ENCODE measurements at places on chromosomes 3 and 15.

- no peak for DNase-seq
Measured at GRCh38 chr3:15324379-15324808, 8.0 kb downstream of the SH3BP5 start.

GRCh38 chr15:78628227-78628626 is 7.4 kb upstream of the CHRNA3 start:
- DNase-seq: no peak

DNA sequence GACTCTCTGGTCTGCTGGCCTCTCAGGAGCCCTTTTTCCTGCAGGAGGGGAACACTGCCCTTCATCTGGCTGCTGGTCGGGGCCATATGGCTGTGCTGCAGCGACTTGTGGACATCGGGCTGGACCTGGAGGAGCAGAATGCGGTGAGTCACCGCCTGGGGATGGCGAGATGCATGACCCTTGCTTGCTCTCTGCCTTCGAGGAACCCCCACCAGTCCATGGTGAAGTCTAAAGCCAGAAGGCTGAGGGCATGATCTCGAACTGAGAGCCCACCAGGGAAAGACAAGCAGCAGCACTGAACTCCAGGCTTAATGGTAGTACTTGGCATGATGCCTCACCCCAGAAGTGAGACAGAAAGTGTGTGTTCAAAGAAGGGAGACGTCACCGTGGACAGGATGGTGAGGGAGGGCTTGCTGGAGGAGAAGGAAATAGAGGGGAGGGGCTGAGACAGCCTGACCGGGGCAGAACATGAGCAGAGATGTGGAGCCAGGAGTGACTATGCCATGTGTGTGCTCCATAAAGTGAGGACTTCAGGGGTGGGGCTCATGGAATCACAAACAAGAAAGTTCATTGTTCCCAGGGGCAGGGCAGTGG is 19.2 kb downstream of the ANKDD1A start:
- DNase-seq: no peak

DNA sequence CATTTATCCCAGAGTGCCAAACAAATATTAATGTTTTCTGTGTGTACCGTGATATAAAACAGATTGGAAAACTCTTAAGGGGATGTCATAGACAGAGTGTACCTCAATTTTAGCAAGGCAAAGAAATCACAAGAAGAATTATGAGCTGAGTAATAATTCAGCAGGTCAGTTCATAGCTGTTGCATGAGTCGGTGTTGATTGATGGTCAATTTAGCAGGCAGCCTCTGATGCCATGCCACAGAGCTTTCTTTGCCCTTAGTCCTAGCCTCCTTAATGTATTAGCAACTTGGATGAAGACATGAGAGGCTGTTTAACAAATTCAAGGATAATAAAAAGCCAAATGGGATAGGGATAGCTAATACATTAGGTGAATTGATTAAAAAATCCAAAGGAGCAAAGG is 6.8 kb downstream of the SLC35A5 start:
- DNase-seq: no peak

DNA sequence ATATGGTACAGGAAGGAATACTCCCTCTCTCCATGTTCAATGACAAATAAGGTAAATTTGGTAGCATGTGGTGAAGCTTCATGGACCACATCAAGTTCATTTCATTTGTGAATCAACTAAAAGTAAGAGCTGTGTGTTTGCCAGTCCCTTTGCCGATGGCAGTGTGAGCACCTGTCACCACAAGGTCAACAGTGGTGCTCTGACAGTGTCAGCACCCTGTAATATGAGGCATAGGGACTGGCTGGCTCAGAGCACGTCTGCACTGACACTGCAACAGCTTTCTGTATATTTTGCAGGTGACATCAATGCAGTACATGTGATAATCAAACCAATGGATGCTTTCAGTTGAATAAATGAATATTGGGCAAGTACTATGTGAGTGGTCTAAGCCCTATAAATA is 852.4 kb downstream of the TUSC7 start:
- no peak for DNase-seq

DNA sequence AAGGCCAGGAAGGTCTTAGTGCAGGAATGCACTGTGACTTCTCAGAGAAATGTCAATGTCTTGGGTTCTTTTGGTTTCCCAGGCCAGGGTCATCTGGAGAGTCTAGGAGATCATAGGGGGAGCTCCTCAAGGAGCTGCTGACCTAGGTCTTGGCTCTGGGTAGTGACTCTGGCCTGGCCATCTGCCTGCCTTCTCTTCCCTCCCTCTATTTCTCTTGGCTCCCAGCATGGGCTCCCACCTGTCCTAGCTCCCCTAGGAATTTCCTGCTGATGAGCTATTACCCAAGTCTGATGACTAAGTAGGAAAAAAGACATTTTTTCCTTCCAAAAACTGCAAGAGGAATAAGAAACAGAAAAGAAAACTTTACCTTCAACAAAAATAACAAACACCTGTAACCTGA is 57.4 kb downstream of the BSN start:
- DNase-seq: no peak

DNA sequence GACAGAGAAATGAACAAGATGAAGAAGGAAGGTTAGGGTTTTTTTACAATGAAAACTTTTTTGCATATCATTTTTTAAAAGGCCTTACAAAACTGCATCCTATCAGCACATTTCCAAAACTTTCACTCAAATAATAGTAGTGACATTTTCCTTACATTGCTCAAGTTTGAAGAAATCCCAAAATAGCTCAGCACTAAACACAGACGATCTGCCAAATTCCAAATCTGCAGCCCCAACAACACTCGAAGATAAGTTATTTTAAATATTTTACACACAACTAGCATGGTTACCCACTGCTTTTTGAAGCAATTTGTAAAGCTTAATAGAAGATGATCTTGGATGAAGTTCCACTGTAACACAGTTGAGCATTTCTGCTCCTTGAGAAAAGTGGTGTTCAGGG is 535.6 kb upstream of the ALCAM start:
- no peak for DNase-seq

DNA sequence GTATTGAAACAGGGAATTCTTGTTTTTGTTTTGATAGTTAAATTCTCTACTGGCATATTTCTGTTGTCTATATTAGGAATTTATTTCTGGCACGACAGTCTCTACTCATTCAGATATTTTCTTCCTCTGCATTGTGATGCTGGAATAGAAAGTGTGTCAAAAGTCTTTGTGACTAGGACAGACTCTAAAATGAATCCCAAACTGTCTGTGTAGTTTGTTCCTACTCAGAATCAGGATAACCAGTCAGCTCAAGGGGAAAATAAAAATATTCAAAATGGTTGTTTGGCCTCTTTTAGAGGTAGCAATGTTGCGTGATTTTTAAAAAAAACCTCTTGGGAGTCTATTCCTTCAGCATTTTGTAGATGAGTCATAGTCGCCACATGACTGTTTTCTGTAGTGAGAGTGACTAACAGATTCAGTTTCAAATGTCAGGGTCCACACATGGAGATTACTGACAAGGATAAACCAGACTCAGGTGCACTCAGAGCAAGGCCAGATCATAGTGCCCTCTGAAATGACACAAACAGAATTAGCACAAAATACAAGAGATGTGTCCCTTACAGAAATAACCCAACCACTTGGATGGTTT is 13.1 kb downstream of the SLC7A14 start:
- DNase-seq: peak; percentile 41

DNA sequence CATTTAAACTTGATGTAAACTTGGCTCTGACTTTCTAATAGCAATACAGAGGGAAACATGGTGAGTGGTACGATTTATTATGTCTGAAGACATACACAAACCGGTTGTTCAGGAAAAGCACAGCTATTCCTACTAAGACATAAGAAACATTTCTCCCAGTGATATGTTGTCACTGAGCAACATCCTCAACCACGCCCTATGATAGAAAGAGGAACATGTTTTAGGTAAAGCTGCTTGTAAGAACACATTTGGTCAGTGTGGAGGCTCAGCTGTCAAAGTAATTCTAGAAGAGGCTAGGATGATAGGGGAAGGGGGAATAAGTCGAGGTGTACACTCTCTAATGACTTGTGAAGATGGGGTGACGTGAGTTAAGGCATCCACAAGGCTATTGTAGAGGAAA is 42.7 kb upstream of the B3GNT5 start:
- no peak for DNase-seq

All from activated CD4-positive, alpha-beta T cell treated with anti-CD3 and anti-CD28 coated beads for 48 hours (primary cell).